ENCODE measurements at places on chromosomes 5 and 9. TPM values are rescaled to one million over a fixed set of nuclear protein-coding genes. Genes with fewer than 3 reads are reported as not detected.

DNA sequence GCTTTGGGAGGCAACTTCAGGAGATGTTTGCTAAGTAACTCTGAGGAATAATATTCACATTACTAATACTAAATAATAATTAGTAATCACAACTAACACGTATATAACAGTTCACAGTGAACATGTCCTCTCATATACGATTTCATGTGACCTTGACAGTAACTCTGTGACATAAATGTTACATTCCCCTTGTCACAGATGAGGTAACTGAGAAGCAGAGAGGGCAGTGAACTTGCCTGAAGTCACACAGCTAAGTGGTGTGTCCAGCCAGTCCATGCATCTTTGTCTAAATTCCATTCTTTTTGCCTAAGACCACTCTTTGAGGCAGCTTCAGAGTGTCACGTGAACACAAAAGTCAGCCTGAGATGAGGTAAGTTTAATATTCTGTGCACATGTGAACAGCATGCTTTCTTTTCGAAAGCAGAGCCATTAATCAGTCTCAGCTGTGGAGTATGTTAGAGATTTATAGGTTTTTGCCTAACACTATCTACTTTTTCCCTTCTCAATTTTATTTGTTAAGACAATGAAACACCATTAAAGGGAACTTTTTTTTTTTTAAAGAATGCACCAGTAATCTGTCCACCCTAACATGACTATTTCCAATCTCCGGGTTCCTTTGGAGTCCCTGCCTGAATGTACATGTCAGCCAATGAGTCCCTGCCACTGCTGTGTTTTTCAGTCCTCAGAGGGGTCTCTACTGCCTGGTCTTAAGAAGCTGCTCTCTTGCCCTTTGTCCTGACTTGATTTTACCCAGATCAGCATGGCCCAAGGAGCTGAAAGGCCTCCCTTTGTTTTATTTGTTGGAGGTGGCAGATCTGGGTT lies 43.5 kb downstream of the SH3PXD2B start:
- H3K27ac ChIP-seq: no peak overlapping the region
- peaks cover 22% of the 10 kb centered on the region for H3K4me1 ChIP-seq
- no peaks in the 10 kb centered on the region for H3K36me3 ChIP-seq
- peaks cover 12% of the 10 kb centered on the region for H3K27me3 ChIP-seq
- no peak overlapping the region for H3K4me3 ChIP-seq

Gene LIFR
- total RNA-seq: 0.14 TPM

DNA sequence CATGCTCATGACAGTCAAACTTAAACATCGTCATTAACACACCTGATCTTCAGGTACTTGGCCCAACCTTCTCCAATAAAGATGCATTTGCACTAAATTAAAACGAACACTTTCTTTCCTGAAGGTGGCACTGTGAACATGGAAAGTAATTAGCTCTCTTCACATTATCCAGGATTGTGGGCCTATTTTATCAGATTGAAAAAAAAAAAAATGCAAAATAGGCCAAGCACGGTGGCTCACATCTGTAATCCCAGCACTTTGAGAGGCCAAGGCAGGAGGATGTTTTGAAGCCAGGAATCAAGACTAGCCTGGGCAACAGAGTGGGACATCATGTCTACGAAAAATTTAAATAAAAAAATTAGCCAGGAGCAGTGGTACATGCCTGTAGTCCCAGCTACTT lies 14.4 kb upstream of the CDC20B start:
- H3K27ac ChIP-seq: no peak overlapping the region
- H3K36me3 ChIP-seq: no peaks in the 10 kb centered on the region
- peaks cover 38% of the 10 kb centered on the region for H3K27me3 ChIP-seq
- H3K4me3 ChIP-seq: no peak overlapping the region

GRCh38 chr9:137745541-137745991 lies 126.8 kb downstream of the EHMT1 start:
- H3K27ac ChIP-seq: peak overlapping the region; percentile 69
- no peak overlapping the region for H3K4me3 ChIP-seq

GRCh38 chr9:87195306-87195705 lies 248.0 kb upstream of the GAS1 start:
- no peak overlapping the region for H3K27ac ChIP-seq
- H3K4me1 ChIP-seq: no peaks in the 10 kb centered on the region
- no peak overlapping the region for H3K4me3 ChIP-seq
- no peak for DNase-seq

Gene KCNV2
- not detected for total RNA-seq
